ENCODE measurements at places on chromosomes 2 and 18. TPM values are rescaled to one million over a fixed set of nuclear protein-coding genes. Genes with fewer than 3 reads are reported as not detected.

Gene RAB10
- total RNA-seq = 248 TPM

Gene CAVIN2
- 35.7 TPM for total RNA-seq

Gene C2orf15
- 0.64 TPM for total RNA-seq

Gene NOL4
- not detected for total RNA-seq

Gene CHRNG
- total RNA-seq = not detected

Gene SLC1A4
- 12.0 TPM for total RNA-seq

Gene BOK
- total RNA-seq = 33.3 TPM

Gene CAPG
- total RNA-seq = 86.9 TPM

Gene CNTNAP5
- not detected for total RNA-seq

Gene CFC1
- not detected for total RNA-seq

Gene MTCL1
- total RNA-seq = 63.1 TPM

Gene STPG4
- not detected for total RNA-seq

Gene TRIB2
- total RNA-seq = 0.49 TPM

Gene TRABD2A
- total RNA-seq = 13.4 TPM

Gene IRS1
- 15.2 TPM for total RNA-seq

Gene ATAD2B
- total RNA-seq = 5.3 TPM

Gene HTR2B
- 0.06 TPM for total RNA-seq

Gene REG3G
- not detected for total RNA-seq

Gene IL37
- total RNA-seq = not detected

Gene CYP26B1
- 12.8 TPM for total RNA-seq

Gene PLGLB1
- 0.30 TPM for total RNA-seq

Gene FOXI3
- total RNA-seq = not detected

Gene PTCD3
- 70.5 TPM for total RNA-seq

Gene GREB1
- 1.7 TPM for total RNA-seq

Gene GAREM1
- total RNA-seq = 6.1 TPM

Gene GPR35
- 0.65 TPM for total RNA-seq

Gene FAM161A
- 8.0 TPM for total RNA-seq

Gene TSHZ1
- 7.2 TPM for total RNA-seq
